Thymus (tissue), 14 donors: ENCODE measurements at places on chromosomes 7 and 10.

DNA sequence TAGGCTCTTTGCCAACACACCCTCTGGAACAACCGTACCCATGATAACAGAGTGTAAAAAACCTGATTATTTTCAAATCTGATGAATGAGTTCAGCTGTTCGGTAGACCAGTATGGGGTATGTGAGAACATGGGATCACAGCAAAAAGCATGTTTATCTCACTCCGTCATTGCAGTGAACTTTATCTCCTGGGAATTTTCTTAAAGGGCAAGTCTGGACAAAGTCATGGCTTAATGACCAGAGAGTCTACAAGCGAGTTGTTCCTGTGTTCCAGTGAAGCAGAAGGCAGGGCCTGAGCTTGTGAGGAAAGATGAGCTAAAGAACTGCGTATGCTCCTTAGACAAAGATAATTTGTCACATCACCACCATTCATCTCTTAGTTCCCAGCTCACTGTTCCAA, 219.7 kb downstream of the TRIL start:
- DNase-seq: no peak

- DNase-seq: no peak
Measured at GRCh38 chr7:57425239-57425944, 24.6 kb upstream of the ZNF716 start.

DNA sequence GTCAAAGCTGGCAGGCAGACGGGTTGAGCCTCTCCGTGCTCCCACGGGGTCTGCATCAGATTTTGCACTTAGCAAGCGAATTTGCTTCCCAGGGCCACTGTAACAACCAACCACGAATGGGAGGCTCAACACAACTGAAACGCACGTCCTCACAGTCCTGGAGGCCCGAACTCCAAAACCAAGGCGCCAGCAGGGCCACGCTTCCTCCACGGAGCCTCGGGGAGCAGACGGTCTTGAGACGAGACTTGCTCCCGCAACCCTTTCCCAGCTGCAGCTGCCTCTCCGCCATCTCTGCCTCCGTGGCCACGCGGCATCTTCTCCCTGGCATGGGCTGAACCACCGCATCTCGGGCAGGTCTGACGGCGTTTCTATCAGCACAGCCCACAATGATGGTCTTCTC, 30.2 kb upstream of the INSIG1 start:
- DNase-seq: no peak

GRCh38 chr7:43954524-43955228, 28.4 kb downstream of the UBE2D4 start:
- DNase-seq: no peak

GRCh38 chr10:24617771-24618396, 105.8 kb downstream of the ARHGAP21 start:
- DNase-seq: no peak
